ENCODE measurements at places on chromosomes 2 and 18.

DNA sequence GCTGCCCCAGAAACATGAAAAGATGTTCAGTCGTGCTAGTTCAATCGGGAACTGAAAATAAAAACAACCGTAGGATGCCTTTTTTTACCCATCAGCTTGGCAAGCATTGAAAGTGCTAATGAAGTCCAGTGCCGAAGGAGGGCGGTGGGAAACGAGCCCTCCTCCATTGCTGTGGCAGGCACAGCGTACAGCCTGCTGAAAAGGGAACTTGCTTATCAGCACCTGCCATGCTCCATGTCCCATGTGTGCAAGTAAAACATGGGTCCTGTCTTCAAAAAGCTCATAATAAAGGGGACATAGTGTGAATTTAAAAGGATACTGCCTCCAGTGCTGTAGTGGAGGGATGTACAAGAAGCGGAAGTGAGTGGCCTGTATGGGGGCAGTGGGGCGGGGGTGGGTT is 82.4 kb downstream of the ARMC9 start:
- no peak for DNase-seq

DNA sequence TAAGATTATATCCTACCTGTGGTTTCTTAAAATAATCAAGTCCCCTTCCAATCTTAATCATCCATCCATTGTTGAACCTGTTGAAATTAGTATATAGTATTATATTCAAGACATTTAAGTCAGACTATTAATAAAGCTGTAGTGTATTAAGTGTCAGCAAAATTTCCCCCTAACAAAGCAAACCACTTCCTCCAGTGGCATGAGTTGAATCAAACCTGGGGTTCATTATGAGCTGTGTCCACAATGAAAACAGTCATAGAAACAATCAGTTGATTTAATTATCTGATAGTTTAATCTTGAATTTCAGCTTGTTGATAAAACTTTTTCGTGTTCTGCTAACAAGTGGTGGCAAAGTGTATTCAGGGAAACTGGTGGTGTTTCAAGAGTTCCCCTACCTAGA is 11.3 kb downstream of the MITD1 start:
- no peak for DNase-seq

DNA sequence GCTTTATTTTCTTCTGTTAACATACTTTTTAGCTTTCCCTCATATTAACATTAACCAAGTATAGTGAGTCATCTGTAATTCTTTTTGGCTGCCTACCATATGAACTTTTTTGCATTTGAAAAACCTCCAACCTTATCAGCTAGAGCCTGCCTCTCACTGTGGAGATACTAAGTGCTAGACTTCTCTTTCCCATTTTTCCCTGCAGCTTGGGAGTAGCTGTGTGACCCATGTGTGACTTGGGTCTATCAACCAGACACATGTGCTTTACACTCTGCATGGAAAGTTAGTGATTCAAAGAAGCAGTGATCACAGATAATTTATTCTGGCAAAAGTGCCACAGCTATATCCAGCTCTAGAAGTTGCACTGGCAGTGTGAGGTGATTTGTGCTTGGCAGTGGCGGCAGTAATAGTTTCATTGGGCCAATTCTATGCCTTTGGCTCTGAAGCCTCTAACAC is 36.3 kb downstream of the PREPL start:
- no peak for DNase-seq

DNA sequence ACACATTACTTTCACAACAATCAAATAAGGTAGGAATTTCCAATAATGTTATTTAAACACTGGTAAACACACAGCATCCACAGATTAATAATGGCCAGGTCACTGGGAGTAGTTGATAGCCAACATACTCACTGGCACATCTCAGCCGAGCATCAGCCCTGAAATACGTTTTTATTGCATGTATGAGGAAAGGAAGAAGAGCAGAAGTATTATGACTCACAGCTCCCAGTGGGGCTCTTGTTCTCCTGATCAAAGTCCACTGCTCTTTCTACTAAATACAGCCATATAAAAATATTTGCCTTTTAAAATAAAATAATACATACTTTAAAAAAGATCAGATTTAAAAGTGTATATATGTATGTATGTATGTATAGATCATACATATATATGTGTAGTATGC is 999.6 kb downstream of the SUCLG1 start:
- DNase-seq, result no peak

- DNase-seq, result no peak
Observed at GRCh38 chr2:221458578-221458977, 113.5 kb downstream of the EPHA4 start.

DNA sequence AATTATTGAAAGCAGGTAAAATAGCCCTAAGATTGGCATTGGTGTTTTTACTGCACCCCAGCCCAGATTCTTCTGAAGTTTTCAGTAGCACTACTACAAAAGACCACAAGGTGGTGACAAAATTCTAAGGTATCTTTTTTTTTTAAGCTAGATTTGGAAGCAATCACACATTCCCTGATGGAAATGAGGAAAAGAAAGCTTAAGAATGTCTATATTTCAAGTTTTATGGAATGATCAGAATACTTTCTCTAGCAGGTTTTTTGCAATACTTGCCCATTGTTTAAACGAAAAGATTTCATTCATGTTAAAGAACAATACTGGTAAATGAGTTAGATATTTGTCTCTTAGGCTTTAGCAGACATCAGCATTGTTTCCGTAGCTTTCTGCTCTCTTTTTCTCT is 32.1 kb upstream of the ZNF638 start:
- peak; percentile 66 for DNase-seq

DNA sequence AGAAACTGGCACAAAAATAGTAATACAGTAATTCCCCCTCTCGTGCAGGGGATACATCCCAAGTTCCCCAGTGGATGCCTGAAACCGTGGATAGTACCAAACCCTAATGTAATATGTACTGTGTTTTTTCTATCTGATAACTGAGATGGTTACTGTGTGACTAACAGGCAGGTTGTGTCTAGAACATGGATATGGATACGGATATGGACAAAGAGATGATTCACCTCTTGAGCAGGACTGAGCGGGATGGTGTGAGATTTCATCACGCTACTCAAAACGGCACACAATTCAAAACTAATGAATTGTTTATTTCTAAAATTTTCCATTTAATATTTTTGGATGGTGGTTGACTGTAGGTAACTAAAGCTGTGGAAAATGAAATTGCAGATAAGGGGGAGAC is 3.4 kb downstream of the MBD1 start:
- DNase-seq, result peak; percentile 53

GRCh38 chr2:224426656-224427055 is 24.7 kb upstream of the FAM124B start:
- DNase-seq, result no peak

- no peak for DNase-seq
Observed at GRCh38 chr2:30768036-30768686, 39.1 kb downstream of the CAPN13 start.

GRCh38 chr2:239018271-239019182 is 170.6 kb downstream of the TWIST2 start:
- no peak for DNase-seq

DNA sequence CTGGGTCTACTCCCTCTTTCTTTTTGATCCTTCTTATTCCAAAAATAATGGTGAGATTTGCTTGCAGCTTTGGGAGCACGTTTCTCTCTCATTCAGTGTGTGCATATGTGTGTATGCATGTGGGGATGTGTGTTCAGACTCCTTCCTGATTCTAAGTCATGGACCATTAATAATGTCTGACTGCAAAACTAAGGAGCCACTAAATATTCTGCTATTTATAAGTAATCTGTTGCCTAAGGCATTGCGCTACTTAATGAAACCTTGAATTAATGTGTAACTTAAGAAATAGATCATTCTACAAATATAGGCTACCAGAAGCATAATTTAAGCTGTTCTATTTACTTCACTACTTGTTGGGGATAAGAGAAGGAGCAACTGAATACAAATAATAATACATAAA is 182.1 kb downstream of the TFCP2L1 start:
- DNase-seq, result no peak

GRCh38 chr18:12656938-12657683 is 796 bp downstream of the SPIRE1 start:
- DNase-seq, result peak; percentile 64

- DNase-seq, result no peak
Observed at GRCh38 chr2:42974169-42974720, 181.9 kb upstream of the HAAO start.
